ENCODE measurements at places on chromosomes 11 and 22.

DNA sequence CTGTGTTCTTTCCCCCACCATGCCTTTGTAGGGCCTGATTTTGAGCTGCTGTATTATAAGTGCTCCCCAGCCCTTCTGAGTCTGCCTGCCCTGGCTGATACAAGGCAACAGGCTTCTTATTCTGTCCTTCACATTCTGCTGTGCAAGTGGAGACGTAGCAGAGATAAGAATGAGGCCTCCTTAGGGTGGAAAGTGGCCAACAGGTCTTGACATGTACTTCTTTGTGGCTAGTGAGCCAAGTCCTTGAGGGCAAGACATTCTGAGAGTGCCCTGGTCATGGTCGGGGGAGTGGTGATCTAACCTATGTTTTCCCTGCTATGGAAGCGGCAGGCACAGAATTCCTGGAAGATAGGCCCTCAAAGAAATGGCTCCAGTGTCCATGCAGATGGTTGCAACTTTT, 235.7 kb upstream of the CADM1 start:
- DNase-seq: no peak

DNA sequence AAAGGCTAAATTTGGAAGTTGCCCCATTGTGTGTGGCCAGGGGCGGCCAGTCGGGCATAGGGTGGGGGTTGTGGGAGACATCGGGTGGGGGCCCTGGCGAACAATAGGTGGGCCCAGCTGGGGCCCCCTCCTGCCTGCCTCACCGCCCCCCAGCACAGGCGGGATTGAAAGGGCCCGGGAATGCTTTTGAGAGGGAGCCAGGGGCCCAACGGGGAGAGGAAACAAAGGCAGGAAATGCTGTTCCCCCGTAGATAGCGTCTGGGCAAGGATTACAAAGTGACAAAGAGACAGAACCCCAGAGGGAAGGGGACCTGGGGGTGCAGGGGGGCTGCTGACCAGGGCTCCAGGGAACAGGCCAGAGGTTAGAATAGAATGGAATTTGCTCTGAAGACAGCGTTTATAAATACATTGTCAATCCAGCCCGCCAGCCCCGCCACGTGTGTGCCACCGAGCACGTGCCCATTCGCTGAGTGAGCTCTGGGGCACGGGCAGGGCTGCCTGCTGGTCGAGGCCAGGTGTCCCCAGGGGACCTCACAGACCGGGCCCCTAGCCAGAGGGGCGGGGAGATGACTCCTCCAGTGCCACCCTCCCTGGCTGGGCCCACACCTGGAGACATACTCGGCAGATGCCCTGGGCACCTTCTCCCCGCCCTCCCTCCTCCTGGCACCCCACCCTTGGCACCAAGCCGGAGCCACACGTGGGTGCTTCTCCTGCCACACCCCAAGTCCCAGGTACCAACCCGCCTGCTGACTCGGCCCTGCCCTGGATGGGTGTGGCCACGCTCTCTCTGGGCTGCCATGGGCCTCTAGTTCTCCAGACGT, 9.7 kb downstream of the PDGFB start:
- no peak for DNase-seq

DNA sequence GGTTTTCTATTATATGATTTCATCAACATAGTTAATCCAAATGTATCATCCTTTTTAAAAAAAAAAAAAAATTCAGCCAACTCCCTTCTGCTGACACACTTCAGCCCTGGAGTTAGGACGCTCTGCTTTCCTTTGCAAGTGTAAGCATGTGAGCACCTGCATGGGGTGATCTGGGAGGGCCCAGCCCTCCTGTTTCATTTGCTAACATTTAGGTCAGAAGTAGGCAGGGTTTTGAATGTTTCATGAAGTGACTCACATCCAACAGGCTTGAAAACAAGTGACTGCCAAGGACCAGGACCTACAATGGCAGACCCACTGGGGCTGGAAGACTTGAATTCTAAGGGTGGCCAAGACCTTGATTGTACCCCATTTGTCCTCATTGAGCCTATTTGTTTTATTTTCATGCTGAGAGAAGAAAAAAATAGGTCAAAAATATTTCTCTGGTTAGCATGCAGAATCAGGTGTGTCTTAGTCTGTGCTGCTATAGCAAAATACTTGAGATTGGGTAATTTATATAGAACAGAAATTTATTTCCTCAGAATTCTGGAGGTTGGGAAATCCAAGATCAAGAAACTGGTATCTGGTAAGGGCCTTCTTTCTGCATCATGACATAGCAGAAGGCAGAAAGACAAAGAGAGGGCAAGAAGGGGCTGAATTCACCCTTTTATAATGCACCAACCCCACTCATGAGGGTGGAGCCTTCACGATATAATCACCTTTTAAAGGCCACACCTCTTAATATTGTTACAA, 137.6 kb downstream of the CD44 start:
- no peak for DNase-seq

DNA sequence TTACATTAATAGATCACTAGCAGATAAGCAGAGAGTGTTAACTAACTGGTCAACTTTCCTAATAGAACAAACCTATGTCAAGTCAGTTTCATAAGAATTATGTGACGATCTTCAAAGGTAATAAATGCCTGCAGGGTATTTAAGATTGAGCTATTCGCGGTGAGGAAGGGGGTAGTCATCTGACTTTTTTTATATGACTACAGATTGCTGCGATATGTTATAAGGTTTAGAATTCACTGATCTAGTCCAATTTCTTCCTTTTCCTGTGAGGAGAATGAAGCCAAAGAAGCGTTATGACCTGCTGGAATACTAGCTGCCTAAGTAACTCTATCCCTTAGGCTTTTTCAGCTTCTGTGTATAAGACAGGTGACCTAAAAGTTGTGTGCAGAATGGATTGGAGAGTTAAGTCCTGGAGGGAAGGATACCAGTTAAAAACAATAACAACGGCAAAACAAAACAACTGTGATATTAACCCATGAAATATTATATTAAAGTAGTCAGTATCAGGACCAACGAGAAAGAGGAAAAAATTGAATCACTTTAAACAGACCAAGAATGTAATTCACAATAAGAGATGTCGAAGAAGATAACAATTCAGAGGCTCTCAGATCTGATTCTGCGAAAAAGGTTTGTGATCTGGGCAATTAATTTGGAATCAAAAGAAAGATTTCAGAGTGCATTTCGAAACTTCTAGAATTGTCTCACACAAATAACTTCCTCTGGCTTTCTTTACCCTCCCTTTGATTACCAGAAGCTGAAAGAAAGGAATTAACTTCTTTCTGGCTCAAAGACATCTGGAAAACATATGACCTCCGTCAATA, 630 bp downstream of the CASP4 start:
- no peak for DNase-seq

GRCh38 chr11:35918716-35919115, 25.1 kb upstream of the LDLRAD3 start:
- no peak for DNase-seq

GRCh38 chr11:69817265-69818230, 1.7 kb downstream of the FGF3 start:
- DNase-seq: no peak

DNA sequence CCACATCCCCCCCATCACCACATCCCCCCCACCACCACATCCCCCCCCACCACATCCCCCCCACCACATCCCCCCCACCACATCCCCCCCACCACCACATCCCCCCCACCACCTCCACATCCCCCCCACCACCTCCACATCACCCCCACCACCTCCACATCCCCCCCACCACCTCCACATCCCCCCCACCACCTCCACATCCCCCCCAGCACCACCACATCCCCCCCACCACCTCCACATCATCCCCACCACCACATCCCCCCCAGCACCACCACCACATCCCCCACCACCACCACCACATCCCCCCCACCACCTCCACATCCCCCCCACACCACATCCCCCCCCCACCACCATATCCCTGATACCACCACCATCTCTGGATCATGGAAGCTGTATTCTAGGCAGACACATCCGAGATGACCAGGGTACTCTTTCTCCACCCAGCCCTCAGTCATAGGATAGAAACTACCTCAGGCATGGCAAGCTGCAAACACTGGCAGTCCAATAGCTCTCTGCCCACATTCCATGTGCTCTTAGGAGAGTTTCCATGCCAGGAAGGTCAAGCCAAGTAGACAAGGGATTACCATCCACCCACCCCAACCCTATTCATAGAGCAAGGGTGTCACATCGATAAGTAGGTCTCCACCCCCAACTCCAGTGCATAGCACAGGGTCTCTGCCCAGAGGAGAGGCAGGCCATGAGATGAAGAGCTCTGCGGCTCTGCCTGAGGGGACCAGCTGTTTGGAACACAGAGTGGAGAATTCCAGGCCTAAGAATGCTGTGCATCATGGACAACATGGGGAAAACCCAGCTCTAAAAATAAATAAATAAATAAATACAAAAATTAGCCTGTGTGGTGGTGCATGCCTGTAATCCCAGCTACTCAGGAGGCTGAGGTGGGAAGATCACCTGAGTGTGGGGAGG, 33.0 kb upstream of the TEAD1 start:
- DNase-seq: no peak

DNA sequence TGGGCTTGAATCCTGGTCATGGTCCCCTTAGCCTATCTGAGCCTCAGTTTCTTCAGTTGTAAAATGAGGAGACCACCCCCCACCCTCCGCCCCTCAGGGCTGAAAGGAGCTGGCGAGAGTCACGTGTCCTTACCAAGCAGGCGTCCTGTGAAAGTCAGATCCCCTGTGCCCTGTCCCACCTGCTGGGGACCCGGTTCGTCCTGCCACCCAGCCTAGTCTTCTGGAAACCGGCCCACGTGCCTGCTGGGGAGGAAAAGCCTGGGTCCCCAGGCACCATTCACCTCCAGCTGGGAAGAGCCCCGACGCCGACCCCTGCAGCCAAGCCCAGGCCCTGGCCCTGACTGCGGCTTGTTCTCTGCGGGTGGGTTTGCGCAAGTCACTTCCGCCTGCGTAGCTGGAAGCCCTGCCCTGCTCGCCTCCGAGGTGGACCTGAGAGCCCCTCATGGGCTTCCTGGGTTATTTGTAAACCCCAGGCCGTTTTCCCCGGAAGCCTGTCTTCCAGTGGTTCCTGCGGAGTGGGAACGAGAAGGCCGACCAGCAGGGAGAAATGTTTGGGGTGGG, 679 bp upstream of the SSH3 start:
- no peak for DNase-seq

- DNase-seq: no peak
Measured at GRCh38 chr11:102800767-102801166, 2.8 kb upstream of the MMP1 start.

DNA sequence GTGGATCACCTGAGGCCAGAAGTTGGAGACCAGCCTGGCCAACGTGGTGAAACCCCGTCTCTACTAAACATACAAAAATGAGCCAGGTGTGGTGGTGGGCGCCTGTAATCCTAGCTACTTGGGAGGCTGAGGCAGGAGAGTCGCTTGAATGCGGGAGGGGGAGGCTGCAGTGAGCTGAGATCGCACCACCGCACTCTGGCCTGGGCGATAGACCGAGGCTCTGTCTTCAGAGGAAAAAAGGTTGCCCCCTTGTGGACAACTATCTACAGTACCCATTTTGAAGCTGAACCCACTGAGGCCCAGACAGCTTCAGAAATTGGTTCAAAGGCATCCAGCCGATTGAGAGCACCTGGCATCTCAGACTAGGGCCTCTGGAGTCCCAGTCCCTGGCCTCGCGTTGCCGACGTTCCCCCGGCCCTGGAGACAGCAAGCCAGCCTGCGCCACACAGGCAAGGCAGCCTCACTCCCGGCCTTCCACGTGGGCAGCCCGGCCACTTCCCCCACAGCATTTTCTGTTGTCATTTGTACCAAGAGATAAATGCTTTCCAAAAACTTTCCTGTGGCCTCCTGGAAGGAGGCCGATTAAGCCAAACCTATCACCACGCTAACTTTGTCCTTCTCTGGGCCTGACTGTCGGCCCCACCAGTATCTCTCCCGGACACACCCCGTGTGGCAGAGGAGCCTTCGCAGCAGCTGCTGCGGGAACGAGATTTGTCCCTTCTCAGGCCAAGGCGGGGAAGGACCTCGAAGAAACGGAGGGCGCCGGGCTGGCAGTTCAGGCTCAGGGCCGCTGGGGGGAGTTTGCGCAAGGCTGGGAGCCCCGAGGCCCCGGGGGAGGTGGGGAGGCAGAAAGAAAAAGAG, 82.8 kb downstream of the FLI1 start:
- no peak for DNase-seq

DNA sequence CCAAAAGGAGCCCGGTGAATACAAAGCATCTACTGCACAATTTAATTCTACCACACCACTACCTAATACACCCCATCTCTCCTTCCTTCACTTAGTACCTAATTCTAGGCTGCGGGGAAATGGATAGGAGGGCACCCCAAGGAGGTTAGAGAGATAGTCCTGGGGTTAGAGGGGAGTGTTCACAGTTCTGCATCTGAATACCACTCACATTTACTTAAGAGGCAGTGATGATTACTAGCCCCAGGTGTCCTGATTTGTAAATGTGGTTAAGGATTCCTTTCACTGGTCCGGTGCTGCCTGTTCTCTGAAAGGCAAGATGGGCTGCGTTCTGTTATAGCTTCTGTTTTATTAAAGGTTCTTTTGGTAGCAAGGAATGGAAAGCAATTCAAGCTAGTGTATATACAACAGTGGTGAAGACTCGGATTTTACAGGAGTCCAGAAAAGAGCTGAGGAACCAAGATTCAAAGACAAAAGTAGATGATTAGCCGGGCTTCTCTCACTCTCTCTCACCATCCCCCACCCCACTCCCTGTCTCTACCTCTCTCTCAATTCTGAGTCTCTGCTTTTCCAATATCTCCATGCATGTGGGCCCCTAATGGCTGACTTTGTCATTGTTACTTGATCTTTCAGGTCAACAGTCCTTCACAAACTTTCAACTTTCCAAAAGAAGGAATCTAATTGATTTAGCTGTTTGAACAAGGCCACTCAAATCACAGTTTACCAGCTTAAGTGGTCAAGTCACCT, 8.7 kb upstream of the KCNA4 start:
- no peak for DNase-seq

GRCh38 chr11:46363031-46363407, 15.8 kb downstream of the DGKZ start:
- DNase-seq: no peak

- DNase-seq: no peak
Measured at GRCh38 chr11:14713496-14714244, 70.1 kb downstream of the PDE3B start.

DNA sequence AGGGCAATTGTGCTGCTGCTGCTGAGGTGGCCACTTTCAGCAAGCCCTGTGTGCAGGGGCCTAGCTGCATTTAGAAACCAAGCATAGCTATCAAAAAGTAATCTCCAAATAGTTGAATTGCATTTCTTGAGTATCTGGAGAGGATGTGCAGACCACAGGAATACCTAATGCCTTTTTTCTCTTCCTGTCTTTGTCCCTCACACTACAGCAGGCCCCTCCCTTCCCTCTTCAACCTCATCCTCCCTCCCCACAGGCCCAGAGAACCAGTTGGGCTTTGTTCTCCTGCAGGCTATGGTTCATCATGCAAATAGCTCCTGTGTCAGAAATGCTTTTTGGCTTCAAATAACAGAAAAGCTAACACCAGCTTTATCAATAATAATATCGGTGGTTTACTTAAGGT, 47.7 kb downstream of the DKK3 start:
- DNase-seq: no peak
